ENCODE measurements at places on chromosomes 12 and 14. TPM values are rescaled to one million over a fixed set of nuclear protein-coding genes. Genes with fewer than 3 reads are reported as not detected.

Gene PKP2
- total RNA-seq = 21.5 TPM

GRCh38 chr14:74035556-74035955 is 16.4 kb downstream of the BBOF1 start:
- no peak overlapping the region for H3K27ac ChIP-seq
- no peak for DNase-seq
- no peaks in the 10 kb centered on the region for H3K27me3 ChIP-seq
- H3K36me3 ChIP-seq = no peaks in the 10 kb centered on the region
- H3K4me3 ChIP-seq = no peak overlapping the region

GRCh38 chr12:70721216-70721615 is 84.0 kb upstream of the PTPRB start:
- no peaks in the 10 kb centered on the region for H3K27me3 ChIP-seq
- no peaks in the 10 kb centered on the region for H3K4me1 ChIP-seq
- no peak overlapping the region for H3K27ac ChIP-seq
- no peak overlapping the region for H3K4me3 ChIP-seq
- H3K36me3 ChIP-seq = no peaks in the 10 kb centered on the region

DNA sequence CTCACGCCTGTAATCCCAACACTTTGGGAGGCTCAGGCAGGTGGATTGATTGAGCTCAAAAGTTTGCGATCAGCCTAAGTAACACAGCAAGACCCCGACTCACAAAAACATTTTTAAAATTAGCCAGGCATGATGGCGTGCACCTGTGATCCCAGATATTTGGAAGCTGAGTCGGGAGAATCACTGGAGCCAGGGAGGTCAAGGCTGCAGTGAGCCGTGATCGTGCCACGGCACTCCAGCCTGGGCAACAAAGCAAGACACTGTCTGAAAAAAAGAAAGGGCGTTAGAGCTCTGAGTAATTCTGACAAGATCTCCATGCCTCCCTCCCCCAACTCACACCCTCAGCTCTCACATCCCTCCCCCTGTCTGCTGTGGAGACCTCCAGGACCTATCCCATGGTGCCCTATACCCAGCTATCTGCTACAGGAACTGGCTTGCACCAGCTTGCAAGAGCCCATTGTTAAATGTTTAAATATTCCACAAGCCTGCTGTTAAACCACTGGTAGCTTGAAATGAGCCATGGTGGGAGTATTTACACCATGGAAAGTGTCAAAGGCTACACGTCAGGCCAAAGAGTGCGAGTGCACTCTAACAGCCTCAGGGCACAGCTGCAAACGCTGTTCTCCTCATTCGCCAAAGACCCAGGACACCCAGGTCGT is 35.1 kb upstream of the PPP2R5C start:
- DNase-seq = no peak
- no peaks in the 10 kb centered on the region for H3K27me3 ChIP-seq
- H3K4me3 ChIP-seq = no peak overlapping the region
- H3K27ac ChIP-seq = no peak overlapping the region
- no peaks in the 10 kb centered on the region for H3K36me3 ChIP-seq

- H3K36me3 ChIP-seq = peaks cover 10% of the 10 kb centered on the region
- H3K27me3 ChIP-seq = no peaks in the 10 kb centered on the region
- no peaks in the 10 kb centered on the region for H3K4me1 ChIP-seq
- DNase-seq = no peak
These were observed 17.2 kb upstream of the FBLN5 start for GRCh38 chr14:91964724-91965123.

DNA sequence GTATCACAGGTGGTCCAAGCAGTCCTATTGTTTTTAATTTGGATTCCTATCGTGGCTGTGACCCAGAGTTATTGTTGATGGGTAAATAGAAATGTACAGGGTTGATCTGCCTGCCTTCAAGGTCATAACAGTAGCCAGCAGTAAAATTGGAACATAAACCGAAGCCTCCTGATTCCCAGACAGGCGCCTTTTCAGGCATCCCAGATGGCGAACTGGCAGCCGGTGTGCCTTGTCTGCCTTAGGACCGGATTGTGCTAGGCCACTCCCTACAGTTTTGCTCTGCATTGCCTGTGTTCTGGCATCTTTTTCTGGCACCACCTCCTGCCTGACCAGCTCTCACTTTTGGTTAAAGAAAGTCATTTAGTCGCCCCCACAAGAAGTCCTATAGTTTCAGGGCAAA is 22.2 kb downstream of the TMEM117 start:
- no peaks in the 10 kb centered on the region for H3K4me1 ChIP-seq
- DNase-seq = no peak
- no peaks in the 10 kb centered on the region for H3K27me3 ChIP-seq
- no peak overlapping the region for H3K27ac ChIP-seq

Gene MYL2
- 0.39 TPM for total RNA-seq

DNA sequence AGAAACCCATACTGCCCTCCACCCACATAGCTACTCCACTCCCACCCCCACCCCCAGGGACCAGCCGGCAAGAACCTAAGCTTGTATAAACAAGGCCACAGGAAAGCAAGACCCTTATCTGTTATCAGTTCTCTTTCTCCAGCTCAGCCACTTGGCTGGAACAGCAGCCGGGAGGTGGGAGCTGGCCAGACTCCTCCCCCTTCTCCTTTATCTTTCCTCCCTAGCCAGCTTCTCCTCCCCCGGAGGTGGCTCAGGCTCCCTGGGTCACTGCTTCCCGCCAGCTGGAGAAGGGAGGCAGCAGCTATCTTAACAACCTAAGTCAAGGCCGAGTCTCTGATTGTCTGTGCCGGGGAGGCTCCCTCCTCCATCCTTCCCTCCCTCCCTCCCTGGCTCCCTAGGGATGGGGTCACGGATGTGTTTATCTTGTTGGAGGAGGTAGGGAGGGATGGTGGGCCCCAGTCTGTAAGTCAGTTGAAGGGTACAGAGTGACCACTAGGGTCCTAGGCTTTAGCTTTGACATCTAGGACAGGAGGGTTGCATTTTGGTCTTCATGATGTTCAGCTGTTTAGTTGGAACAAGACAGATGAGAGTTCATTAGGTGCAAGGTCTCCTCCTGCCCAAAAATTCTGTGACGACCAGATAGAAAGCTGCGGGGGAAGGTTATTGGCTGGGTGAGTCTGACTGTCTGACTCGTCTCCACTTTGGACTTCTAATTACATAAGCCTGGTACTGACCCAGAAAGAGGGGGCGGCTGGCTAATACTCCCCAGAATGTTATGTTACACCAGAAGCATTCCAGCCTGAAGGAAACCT is 29.7 kb downstream of the ZFP36L1 start:
- no peak overlapping the region for H3K4me3 ChIP-seq
- H3K36me3 ChIP-seq = no peaks in the 10 kb centered on the region
- DNase-seq = no peak
- no peaks in the 10 kb centered on the region for H3K27me3 ChIP-seq
- peaks cover 5% of the 10 kb centered on the region for H3K4me1 ChIP-seq

Gene OR6C6
- not detected for total RNA-seq

DNA sequence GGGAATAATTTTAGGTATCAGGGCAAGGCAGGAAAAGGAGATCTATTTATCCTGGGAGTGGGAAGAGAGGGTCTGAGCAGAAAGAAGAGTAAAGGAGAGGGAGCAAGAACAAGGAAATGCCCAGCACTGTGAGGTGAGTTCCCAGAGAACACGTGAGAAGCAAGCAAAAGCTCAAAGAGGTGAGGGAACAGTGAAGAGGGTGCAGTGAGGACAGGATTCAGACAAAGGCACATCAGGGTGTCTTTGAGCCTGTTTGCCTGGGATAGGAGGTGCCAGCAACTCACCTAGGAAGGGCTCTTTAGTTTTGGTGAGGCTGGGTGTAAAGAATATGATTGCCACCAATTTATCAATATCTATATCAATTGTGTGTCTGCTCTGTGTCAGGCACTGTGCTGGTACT is 88.9 kb upstream of the NRXN3 start:
- DNase-seq = no peak
- peaks cover 37% of the 10 kb centered on the region for H3K27me3 ChIP-seq
- H3K4me1 ChIP-seq = no peaks in the 10 kb centered on the region
- no peak overlapping the region for H3K4me3 ChIP-seq

Gene KRT74
- total RNA-seq = not detected

Gene ADGRD1
- 0.44 TPM for total RNA-seq

GRCh38 chr14:100840286-100841065 is 14.6 kb downstream of the MEG3 start:
- H3K4me1 ChIP-seq = no peaks in the 10 kb centered on the region
- H3K4me3 ChIP-seq = no peak overlapping the region
- DNase-seq = no peak
- no peaks in the 10 kb centered on the region for H3K27me3 ChIP-seq
- no peak overlapping the region for H3K27ac ChIP-seq

- H3K36me3 ChIP-seq = no peaks in the 10 kb centered on the region
- no peak overlapping the region for H3K4me3 ChIP-seq
- H3K27me3 ChIP-seq = no peaks in the 10 kb centered on the region
- no peak for DNase-seq
These were observed 106.5 kb downstream of the ETV6 start for GRCh38 chr12:11756022-11756421.

DNA sequence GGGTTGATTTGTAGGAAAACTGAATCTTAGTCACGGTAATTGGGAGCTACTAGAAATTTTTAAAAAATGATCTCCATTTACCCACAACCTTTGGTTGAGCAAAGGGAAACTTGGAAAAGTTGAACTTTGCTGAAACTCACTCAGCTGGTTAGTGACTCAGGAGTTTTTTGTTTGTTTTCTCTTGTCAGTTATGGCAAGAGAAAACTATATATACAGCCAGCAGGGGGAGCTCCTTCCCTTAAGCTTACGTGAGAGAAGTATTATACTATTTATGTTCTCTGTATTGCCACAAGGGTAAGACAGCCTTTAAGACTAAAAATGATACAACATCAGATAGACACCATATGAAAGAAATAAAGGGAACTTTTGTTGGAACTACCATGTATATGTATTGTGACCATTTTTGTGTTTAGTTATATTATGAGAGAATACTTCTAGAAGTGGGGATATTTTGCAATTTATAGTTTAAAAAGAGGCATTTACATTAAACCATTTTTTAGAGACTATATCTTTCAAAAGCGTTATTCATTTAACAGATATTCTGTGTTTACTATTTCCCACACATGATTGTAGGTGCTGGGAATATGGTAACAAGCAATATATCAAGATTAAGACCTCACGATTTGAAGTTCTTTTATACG is 28.1 kb upstream of the TBC1D30 start:
- no peak overlapping the region for H3K4me3 ChIP-seq
- no peaks in the 10 kb centered on the region for H3K27me3 ChIP-seq

Gene ADCK1
- 6.0 TPM for total RNA-seq

Gene SOAT2
- 0.17 TPM for total RNA-seq

DNA sequence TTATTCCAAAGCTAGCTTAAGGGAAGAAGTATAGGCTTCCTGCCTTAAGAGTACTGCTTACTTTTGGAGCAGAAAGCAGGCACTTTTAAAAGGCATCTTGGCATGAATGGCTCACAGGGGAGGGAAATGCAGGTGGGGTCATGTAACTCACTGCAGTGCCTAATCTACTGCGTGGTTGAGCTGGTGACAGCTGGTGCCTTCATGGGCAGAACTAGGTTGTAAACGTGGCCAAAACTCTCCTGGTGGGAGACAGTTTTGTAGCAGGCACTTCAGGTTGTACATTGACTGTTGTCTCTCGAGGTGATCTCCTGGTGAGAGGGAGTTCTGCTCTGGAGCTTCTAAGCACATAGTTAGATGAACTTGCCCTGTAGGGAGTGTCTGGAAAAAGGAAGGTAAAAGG is 962.5 kb downstream of the DIO2 start:
- no peaks in the 10 kb centered on the region for H3K27me3 ChIP-seq
- H3K4me3 ChIP-seq = no peak overlapping the region
- no peak overlapping the region for H3K27ac ChIP-seq
- DNase-seq = no peak
- H3K36me3 ChIP-seq = no peaks in the 10 kb centered on the region

Gene MAPKAPK5
- 57.9 TPM for total RNA-seq

DNA sequence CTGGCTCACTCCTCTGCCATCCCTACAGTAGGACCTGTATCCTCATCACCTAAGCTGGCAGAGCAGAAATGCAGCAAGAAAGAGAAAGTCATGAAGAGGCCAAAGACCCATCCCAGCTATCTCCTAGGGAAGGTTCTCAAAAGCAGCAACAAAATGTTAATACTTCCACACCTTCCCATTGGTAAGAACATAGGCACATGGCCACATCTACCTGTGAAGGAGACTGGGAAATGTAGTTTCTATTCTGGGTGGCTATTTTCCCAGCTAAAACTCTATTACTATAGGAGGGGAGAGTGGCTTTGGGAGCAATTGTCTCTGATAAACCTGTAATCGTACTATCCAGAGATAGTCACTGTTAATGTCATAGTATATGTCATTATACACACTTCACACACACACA is 13.7 kb upstream of the EIF2B2 start:
- no peaks in the 10 kb centered on the region for H3K36me3 ChIP-seq
- H3K4me3 ChIP-seq = no peak overlapping the region
- no peaks in the 10 kb centered on the region for H3K27me3 ChIP-seq
- no peak overlapping the region for H3K27ac ChIP-seq
- H3K4me1 ChIP-seq = 0 out of 2 replicates have a peak, but pooled peaks cover 2% of the 10 kb centered on the region

DNA sequence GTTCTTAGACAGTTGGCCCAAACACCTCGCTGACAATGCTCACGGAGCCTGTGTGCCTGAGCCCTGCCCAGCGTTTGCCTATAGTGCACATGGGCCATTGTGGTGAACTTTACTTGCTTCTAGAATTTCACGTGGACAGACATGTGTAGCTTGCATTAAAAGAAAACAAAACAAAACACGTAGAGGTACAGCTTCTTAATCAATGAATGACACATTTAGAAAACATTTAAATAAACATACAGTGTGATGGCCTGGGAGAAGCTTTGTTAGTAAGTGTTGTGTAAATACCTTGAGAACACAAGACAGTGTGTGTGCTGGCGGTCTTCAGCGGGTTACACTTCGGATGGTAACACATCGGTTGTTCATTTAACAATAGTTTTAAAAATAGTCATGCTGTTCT is 38.1 kb downstream of the SMOC1 start:
- no peak for DNase-seq
- peaks cover 35% of the 10 kb centered on the region for H3K27me3 ChIP-seq
- H3K27ac ChIP-seq = no peak overlapping the region
- no peaks in the 10 kb centered on the region for H3K36me3 ChIP-seq
- no peak overlapping the region for H3K4me3 ChIP-seq

- no peaks in the 10 kb centered on the region for H3K27me3 ChIP-seq
- H3K27ac ChIP-seq = no peak overlapping the region
These were observed 366.5 kb downstream of the LRFN5 start for GRCh38 chr14:41973178-41973577.

DNA sequence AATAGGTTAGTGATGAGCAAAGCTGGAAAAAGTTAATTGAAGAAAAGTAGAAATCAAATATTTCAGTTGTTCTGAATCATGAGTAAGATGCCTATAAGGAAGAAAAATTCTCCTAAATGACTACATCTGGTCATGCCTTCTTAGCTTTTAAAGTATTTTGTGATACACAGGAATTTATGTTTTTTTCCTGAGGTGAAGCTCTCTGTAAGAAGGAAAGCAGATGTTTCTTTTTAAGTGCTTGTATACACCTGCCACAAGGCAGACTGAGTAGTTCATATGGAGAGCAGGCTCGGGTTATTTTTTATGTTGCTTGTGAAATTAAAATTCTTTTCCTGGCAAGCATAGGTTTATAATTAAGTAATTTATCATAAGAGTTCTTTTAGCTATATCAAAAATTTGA is 275.2 kb downstream of the RAD51B start:
- H3K27ac ChIP-seq = peak overlapping the region; percentile 48
- H3K27me3 ChIP-seq = no peaks in the 10 kb centered on the region
- no peaks in the 10 kb centered on the region for H3K36me3 ChIP-seq
- no peak for DNase-seq

Gene ASB2
- not detected for total RNA-seq

- H3K4me1 ChIP-seq = no peaks in the 10 kb centered on the region
- H3K4me3 ChIP-seq = no peak overlapping the region
- H3K27me3 ChIP-seq = no peaks in the 10 kb centered on the region
- DNase-seq = no peak
These were observed 158.0 kb downstream of the CAPZA3 start for GRCh38 chr12:18895946-18896345.
